Stimulated activated CD4-positive, alpha-beta T cell treated with anti-CD3 and anti-CD28 coated beads, Interleukin-12 subunit alpha, Interleukin-12 subunit beta, amount 100 ng/mL, for 48 hours (primary cell): ENCODE measurements at places on chromosomes 5 and 9.

GRCh38 chr5:167905919-167906853, 385.3 kb upstream of the WWC1 start:
- DNase-seq, result no peak

- no peak for DNase-seq
Observed at GRCh38 chr5:17218353-17219005, 1.0 kb downstream of the BASP1 start.

DNA sequence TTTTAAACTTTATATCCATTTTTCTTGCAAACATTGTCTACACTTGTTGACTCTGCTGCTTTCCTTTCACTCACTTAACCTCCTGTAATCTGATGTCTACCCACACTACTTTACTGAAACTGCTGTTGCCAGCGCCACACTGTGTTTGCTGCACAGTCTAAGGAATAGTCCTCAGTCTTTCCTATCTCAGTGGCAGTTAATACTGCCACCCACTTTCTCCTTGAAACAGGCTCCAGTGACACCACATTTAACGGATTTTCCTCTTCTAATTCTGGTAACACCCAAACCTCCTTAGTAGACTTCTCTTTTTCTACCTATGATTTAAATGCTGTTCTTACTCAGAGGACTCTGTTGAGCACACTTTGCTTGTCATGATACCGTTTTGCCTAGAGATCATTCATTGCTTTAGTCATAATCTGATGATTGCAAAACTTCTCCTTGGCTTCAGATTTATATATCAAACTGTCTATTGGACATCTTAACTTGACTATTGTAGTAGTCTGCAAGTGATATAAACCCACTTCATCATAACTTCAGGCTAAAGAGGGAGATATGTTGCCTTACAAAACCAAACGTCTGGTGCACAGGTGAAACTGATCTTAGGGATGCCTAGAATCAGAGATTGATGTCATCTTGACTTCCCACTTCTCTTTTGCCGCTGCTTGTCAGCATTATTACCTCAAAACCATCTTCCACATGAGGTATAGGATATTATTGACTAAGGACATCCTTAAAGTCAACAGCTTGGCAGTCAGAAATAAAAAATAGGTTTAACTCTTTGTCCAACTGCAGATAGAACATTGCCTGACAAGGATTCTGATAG, 94.1 kb downstream of the CDC42SE2 start:
- DNase-seq, result peak; percentile 33

DNA sequence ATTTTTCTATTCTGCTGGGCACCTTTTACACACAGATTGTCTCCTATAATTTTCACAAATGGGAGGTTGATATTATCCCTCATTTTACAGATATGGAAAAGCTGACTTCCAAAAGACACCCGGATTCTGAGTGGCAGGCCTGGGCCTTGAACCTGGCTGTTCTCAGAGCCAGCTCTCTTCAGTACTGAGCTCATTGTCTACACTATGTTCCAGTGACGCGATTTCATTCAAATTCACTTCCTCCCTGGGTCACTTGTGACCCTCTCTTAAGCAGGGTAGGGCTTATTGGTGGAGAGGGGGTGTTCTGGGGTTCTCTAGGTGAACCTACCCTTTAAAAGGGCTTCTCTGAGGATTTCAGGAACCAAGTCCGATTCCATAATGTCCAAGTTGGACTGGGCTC, 70.2 kb downstream of the ANKRD33B start:
- DNase-seq, result no peak

- no peak for DNase-seq
Observed at GRCh38 chr9:120841930-120842684, 615 bp downstream of the PSMD5 start.

- no peak for DNase-seq
Observed at GRCh38 chr9:128416014-128416413, 4.6 kb upstream of the CERCAM start.

DNA sequence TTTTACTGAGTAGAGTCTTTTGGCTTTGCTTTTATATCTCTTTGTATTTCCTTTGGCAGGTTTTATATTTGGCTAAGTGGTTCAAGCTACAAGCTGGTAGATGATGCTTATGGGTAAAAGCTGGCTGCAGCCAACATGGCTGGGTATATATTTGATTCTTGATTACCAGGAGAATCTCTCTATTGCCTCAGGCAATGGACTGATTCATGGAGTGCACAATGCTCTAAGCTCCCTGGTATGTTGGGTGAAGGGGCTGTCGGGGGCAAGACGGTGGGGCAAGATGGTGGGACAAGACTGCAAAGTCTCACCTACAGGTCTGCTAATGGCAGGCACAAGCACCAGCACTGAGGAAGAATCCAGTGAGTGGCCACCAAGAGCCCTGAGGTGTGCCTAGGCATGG, 366.6 kb downstream of the DMAC1 start:
- DNase-seq, result no peak
